Putamen (tissue), 1 donor: ENCODE measurements at places on chromosomes 5 and 9.

DNA sequence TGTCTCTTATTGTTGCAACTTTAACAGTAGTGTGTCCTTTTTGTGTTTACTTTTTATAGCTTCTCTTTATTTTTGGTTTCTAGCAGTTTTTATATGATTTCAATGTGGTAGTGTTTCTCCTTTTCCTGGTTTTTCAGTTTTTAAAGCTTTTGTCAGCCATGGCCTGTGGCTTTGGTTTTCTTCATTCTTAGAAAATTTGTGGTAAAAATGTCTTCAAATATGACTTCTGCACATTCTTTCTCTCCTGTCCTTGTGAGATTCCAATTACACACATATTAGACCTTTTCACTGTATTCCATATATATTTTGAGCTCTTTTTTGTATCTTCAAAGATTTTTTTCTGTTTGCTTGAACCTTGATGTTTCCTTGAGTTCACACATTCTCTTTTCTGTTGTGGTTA is 180.5 kb downstream of the CNTLN start:
- no peak for DNase-seq

DNA sequence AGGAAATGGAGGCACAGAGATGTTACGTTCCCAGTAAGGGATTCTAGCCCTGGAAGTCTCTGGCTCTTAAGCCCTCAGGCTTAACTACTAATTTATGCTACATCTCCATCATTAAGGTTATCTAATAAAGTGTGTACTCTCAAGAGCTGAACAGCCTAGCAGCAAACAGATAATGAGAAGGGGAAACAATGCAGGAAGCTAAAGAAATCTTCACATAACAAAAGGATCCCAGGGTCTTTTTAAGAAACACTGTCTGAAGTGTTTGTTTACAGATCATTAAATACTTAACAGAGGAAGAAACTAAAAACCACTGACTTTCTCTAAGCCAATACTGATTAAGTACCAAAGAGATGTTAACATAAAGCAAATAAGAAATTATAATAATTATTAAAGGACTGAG is 129.0 kb downstream of the PAPPA start:
- no peak for DNase-seq

GRCh38 chr5:59361454-59361853 is 532.1 kb downstream of the PDE4D start:
- DNase-seq = no peak

GRCh38 chr5:50420343-50420935 is 20.6 kb downstream of the EMB start:
- no peak for DNase-seq

- DNase-seq = no peak
Measured at GRCh38 chr5:95725937-95726810, 5.0 kb upstream of the RHOBTB3 start.

DNA sequence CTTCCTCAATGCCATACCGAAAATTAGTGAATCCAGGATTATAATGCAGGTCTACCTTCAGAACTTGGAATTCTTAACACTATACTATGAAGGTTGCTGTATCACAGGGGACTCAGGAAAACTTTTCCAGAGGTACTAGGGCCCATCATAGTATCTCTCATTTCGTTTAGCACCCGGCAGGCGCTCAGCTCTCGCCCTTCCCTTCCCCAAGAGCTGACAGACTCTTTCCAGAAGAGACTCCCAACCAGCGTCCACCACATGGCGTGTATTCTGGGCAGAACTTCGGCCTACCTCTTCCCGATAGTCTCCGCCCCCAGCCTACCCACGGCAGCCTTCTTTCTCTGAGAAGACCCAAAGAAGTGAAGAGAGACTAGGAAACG is 271 bp downstream of the NOL8 start:
- DNase-seq = peak; percentile 1

DNA sequence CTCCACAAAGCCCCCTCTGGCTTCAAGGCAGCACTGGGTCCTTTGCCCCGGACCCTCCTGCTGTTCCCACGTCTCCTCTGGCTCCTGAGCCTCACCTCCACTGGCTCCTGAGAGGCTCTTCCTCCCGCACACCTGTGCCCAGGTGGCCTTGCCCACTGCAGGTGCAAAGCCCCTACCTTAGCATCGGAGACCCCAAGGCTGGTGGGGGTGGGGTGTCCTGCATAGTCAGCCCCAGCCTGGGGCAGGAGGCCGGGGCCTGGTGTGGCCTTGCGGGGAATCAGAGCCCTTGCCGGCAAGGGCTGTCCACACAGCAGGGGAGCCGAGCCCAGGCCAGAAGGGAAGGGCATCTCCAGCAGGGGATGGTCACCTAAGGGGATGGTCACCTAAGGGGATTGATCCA is 41.3 kb upstream of the CEP72 start:
- DNase-seq = no peak

- no peak for DNase-seq
Measured at GRCh38 chr5:107982703-107983425, 312.1 kb upstream of the EFNA5 start.

DNA sequence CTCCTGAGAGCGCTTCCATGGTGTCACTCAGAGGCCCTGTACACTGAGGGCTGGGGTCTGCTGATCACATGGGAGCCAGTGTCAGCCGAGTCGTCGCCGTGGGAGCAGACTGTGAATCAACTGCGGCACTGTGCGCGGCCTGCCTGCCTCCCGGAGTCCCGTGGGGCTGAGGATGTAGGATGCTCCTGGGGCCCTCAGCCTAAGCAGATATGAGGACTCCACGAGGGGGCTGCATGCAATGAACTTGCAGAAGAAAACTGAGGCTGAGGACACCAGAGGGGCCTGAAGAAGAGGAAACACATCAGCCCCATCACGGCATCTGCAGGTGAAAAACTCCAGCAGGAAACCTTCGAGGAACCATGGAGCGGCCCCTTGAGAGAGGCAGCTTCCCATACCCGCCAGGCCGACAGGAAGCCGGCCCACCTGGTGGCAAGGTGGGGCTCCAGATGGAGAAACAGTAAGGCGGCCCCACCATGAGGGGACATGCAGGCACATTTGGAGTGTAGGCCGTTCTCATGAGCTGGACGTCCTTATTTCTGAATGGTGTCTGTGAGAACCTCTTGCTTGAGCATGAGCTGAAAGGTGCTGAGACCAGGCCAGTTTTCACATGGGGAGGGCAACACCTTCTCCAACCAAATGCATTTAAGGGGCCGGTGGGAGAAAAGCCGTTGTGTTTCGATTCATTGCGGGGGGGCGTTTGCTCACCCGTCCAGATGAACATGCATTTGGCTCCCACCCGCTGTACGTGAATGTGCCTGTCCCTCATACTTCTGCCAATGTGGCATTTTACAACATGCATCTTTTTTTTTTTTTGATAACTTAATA is 35.2 kb upstream of the ADAMTS2 start:
- no peak for DNase-seq

DNA sequence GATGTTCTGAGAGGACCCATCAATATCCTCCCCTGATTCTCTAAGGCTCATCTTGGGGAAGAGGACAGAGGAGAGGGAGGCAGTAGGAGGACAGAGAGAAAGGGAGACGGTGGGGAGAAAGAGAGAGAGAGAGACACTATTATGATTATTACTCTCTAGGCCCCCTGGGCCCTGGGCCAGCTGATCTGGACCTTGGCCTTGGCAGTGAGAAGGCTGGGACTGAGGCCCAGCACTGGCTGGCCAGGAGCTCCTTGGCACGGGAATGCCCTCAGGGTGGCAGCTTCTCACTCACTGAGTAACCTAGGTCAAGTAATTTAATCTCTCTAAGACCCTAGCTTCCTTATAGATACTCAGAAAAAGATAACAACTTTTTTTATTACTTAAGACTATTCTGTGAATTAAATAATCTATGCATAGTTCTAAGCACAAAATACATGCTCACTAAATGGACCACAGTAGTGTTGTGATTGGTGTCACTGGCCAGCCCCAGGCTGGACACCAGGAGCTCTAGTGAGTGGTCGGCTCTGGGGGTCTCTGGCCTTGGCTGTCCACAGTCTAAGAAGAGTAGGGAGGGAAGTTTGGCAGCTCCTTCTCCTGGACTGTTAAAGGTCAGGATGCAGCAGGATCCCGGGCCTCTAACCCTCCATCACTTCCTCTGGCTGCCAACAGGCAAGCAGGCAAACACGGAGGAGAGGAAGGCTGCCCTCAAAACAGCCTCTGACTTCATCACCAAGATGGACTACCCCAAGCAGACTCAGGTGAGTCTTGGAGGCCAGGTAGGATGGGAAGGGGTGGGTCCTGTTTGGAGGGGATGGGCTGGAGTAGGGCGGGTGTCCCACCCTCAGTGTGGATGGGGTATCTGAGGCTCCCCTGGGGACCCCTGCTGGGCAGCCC is 50.0 kb downstream of the GSN start:
- no peak for DNase-seq

DNA sequence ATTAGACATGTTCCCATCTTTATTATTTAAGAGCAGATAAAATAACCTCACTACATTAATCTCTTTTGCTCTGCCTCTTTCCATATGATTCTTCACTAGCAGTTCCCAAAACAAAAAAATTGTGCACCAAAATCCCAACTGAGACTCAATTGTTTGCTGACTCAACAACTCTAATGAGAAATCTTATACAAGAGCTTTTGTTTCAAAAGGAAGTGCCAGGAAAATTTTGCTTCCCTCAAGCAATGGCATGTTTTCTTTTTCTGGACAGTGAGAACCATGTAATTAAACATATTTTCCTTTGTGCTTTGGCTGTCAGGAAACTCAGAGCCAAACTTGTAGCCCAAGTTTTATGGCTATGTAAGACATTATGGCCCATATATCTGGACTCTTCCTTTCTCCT is 62.0 kb downstream of the TMC1 start:
- no peak for DNase-seq

DNA sequence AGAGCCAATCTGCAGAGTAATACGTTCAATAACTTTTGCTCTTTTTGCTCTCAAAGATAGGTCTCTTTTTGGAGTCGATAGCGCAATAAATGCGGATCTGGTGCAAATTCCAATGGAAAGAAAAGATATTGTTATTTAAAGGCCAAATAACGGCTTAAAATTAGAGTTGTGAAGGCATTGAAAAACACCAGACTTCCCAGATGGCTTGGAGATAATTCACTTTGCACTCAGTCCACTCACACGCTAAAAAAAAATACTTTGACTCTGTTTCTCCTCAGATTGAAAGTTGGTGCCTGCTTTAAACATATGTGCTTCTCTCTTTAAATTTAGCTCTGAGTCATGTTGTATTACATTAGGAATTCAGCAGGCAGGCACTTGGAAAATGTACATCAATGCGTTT is 19.5 kb upstream of the MED27 start:
- DNase-seq = no peak

- no peak for DNase-seq
Measured at GRCh38 chr9:5479994-5480694, 29.8 kb downstream of the CD274 start.

DNA sequence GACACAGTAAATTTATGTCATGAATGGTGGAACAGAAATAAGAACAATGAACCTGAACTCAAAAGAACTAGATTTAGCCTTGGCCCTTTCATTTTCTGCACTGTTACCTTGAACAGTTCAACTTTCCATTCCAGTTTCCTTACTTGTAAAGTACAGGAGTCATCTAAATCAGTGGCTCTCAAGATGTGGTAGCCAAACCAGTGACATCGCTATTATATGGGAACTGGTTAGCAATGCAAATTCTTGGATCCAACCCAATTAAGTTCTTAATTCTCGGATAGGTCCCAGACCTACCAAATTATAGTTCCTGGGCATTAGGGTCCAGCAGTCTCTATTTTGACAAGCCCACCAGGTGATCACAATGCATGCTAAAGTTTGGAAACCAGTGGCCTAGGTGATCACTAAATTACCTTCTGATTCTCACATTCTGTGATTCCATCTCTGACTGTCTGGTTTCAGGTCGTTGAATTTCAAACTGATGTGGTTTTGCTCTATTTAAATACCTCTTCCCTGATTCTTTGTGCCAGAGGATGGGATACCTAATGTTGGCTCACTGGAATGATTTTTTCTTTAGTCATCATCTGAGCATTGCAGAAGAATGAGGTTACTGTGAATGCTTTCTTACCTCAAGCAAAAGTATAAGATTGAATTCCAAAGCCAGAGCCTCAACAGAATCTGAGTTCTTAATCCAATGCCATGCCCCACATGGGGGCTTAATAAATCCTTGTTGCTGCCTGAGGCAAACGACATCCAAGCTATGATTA is 253.8 kb downstream of the ENC1 start:
- DNase-seq = no peak

GRCh38 chr5:124660229-124661093 is 86.0 kb downstream of the ZNF608 start:
- no peak for DNase-seq

- no peak for DNase-seq
Measured at GRCh38 chr5:140196115-140196814, 21.3 kb downstream of the CYSTM1 start.

GRCh38 chr5:130693509-130693908 is 471.5 kb downstream of the HINT1 start:
- no peak for DNase-seq

GRCh38 chr5:142358648-142359047 is 33.8 kb upstream of the SPRY4 start:
- no peak for DNase-seq

DNA sequence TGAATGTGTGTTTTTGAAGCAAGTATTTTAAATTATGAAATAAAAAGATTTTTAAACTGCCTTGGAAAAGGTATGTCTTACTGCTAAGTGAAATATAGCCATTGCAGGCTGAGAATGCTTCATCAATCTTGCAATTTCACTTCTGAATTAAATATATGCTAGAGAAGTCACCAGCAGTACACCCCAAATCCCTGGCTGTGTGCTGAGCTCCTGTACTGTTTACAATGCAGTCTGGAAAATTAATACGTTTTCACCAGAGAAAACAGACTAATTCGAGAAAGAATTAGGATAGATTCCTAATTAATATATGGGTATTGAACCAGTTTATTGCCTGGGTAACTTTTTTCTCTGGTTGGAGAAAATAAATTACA is 3.2 kb downstream of the PRDM6 start:
- no peak for DNase-seq

DNA sequence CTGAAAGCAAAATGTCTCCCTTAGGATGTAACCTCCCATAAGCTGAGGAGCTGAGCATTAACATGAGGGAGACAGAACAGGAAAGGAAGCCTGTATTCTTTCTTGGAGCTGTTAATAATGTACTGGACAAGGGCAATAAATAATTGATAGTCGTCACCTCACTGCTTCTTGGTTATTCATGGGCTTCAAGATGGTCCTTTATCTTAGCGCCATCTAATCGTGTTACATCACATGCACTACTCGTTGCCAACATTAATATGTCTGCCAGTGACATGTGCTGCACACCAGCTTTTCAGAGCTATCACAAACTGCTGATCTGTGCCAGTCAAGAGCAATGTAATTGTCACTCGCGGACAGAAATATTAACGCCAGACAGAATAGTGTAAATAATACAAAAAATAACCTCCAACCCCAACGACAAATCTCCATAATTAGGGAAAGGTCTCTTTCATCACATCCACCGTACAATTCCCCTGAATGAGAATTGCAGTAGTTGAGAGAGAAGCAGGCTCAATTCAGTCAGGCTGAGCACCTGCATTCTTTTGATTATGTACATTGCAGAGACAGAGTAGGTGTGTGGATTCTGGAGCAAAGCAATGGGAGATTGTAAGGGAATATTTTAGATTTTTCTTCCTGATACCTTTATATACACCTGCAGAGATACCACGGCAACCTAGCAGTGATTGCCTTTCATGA is 267.1 kb downstream of the SPATA31D1 start:
- no peak for DNase-seq
